Activated CD8-positive, alpha-beta memory T cell treated with anti-CD3 and anti-CD28 coated beads for 24 hours (primary cell): ENCODE measurements at places on chromosomes 6 and 20.

GRCh38 chr20:16599257-16599656 is 26.0 kb upstream of the KIF16B start:
- no peak for DNase-seq

GRCh38 chr6:365835-366234 is 25.7 kb upstream of the IRF4 start:
- DNase-seq, result no peak

DNA sequence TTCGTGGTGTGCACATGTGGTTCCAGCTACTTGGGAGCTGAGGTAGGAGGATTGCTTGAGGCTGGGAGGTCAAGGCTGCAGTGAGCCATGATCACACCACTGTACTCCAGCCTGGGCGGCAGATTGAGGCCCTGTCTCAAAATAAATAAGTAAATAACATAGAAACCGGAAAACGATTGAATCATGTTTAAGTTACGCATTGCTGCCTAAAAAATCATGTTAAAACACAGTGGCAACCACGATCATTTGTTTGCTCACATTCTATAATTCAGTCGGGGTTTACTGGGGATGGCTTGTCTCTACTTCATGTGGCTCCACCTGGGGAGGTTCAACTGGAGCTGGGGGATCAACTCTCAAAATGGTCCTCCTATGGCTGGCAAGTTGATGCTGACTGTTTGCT is 8.2 kb upstream of the CDKN1A start:
- no peak for DNase-seq

DNA sequence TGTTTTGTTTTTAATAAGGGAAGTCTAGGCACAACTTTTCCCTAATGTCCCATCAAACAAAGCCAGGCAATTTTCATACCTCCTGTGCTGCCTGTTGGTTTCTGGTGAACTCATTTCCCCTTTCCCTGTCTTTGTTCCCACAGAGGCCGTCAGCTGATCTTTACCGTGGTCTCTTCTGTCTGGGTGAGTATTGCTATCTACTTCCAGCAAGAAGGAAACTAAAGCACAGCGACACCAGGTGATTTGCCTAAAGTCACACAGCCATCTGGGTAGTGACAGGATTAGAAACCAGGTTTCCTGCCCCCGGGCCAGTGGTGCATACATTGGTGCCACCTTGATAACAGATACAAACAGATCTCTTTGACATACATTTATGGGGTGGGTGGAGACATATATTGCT is 59.6 kb downstream of the RAB44 start:
- no peak for DNase-seq

GRCh38 chr20:44829688-44830087 is 19.3 kb upstream of the RIMS4 start:
- peak; percentile 9 for DNase-seq

GRCh38 chr6:41502566-41502916 is 43.6 kb upstream of the FOXP4 start:
- no peak for DNase-seq

GRCh38 chr6:35496841-35497570 is at the start of gene TEAD3:
TSS of gene TEAD3 (minus strand) at chr6:35497079.
- DNase-seq, result peak; percentile 88
